ENCODE measurements at places on chromosomes 4 and X. TPM values are rescaled to one million over a fixed set of nuclear protein-coding genes. Genes with fewer than 3 reads are reported as not detected.
A peak's percentile ranks its signal among the peaks of the same experiment; 100 is the strongest.

The BTC gene
- total RNA-seq: 0.20 TPM

The UGT2B17 gene
- total RNA-seq: not detected

The ART3 gene
- not detected for total RNA-seq

DNA sequence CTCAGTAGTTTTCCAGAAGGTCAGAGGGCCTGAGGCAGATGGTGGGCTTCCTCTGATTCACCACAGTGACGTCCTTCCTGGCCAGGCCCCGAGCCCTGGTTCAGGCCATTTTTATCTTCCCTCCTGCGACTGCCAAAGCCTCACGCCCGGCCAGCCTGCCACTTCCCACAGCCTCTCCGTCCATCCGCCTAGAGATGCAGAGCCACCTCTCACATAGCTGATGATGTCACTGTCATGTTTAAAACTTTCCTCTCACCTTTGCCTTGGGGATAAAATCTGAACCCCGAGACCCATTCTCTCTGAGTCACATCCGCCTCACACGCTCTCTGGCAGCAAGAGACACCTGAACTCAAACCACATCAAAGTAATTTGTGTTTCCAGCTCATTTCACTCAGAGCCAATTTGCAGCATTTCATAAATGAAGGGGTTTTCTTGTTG is 175.3 kb downstream of the QDPR start:
- peak; percentile 75 for DNase-seq

The DMRTC1 gene
- total RNA-seq: not detected

The DRP2 gene
- total RNA-seq: 0.12 TPM

DNA sequence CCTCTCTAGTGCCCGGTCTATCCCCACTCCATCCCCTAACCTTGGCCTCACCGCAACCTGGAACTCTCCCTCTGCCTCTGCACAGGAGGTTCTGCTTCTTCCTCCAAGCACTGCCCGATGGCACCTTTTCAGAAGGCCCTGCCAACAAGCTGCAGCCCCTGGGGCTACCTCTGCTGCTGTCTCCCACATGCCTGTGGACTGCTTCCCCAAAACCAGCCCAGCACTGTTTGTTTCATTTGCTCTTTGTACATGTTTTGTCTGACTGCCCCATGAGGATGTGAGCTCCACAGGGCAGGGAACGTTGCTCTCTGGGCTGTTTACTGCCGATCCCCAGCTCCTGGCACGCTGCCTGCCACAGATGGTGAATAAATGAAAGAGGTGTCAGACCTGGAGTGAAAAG is 85.4 kb downstream of the INTS6L start:
- no peak for DNase-seq

DNA sequence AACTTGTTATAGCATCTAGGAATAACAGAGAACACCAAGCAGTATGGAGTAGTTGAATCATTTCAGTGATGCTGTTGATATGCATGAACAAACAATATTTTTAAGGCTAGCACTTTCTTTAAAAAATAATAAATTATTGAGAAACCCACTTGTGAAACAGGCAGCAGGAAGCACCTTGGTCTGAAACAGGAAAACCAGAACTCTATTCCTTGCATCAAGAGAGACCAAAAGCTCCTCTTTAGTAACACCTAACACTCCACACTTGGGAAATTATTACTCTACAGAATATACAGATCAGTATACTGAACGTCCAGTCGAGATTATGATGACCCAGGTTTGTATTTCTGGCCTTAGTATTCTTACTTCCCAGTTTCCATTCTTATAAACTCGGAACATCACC is 129.0 kb downstream of the ARAP2 start:
- DNase-seq: no peak

GRCh38 chrX:29947225-29947624 is 268.1 kb upstream of the MAGEB2 start:
- no peak for DNase-seq

DNA sequence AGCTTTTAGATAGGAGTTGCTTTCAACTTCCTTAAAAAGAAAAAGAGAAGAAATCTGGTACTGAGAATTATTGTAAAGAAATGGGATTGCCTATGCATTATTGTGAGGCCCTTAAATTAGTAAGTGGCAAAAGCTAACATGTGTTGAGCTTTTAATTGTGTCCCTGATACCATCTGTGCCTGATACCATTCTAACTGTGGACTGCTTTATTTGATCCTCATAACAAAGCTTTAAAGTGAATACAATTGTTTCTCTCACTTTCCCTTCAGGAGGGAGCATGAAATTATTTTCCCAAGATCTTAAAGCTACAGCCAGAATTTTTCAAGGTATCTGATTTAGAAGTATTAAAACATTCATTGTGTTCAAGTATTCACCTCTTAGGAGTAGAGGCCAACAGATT is 9.9 kb downstream of the KCTD8 start:
- no peak for DNase-seq

DNA sequence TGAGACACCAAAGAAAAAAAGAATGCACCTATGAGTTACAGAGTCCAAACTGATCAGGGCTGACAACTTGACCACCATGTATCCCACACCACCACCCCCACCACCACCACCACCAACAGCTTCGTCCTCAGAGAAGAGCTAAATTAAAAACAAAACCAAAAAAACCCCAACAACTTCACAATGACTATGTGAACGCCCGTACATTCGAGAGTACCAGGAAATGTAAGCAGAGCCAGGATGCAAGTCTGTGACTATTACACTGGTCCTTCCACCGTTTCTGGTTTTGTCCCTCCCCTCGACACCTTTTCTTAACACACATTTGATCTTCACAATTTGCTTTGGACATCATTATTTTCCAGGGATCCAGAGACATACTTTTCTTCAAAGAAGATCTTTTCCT is 51.0 kb downstream of the WFS1 start:
- DNase-seq: no peak

DNA sequence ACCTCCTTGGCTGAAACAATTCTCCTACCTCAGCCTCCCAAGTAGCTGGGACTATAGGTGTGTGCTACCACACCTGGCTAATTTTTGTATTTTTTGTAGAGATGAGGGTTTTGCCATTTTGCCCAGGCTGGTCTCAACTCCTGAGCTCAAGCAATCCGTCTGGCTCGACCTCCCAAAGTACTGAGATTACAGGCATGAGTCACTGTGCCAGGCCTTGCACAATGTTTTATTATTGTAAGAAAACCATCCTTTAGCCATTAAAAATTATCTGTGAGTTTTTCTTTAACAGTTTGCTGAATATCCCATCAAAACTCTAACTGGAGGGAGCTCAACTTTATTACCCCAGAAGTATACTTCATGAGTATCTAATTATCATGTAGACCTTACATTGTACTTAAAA is 900.3 kb downstream of the PCDH7 start:
- no peak for DNase-seq

The NR3C2 gene
- not detected for total RNA-seq

GRCh38 chr4:156738766-156739165 is 232.8 kb downstream of the PDGFC start:
- no peak for DNase-seq

GRCh38 chr4:184409502-184409901 is 64.8 kb downstream of the IRF2 start:
- no peak for DNase-seq

- DNase-seq: peak; percentile 5
Measured at GRCh38 chrX:135893294-135893817, at the start of the genes CT45A10 and SAGE1. Gene CT45A10, minus strand, starts transcription at chrX:135893444. Its CDS starts 8,100 bp downstream, at chrX:135885344. Gene SAGE1, plus strand, starts transcription at chrX:135893716. Its CDS starts 2,527 bp downstream, at chrX:135896243.

The CLDN34 gene
- total RNA-seq: 0.29 TPM

- peak; percentile 63 for DNase-seq
Measured at GRCh38 chrX:65607070-65607742, 60.2 kb upstream of the MSN start.

- no peak for DNase-seq
Measured at GRCh38 chrX:23136816-23137215, 137.1 kb downstream of the DDX53 start.

DNA sequence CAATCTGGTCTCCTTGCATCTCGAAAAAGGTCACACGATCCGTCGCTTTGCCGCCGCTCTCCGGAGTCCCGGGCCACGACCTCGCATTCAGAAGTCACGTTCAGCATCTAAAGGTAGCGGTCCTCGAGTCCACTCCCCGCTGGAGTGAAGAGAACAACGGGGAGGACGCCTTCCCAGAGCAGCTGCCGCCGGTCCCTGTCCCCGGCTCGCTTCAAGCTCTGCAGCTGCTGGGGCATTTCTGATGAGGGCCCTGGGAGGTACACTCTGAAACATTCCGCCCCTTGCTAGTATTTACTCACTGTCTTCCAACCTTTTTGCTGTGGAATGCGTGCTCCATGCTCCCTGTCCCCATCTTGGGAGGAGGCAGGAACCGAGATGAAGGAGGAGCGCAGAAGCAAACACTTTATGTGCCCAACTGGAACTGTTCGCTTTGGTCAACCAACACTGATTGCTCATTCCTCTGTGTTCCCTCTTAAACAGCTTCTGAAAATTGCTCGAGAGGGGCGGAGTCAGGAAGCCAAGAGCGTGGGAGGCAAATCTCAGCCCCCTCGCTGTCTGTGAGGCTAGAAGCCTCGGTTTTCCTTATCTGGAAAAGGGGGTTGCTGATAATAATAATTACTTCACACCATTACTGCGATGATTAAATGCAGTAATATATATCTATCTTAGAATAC is 6.4 kb upstream of the VAMP7 start:
- DNase-seq: no peak

- DNase-seq: no peak
Measured at GRCh38 chr4:179678093-179678814, 2236.0 kb upstream of the AGA start.

The ZNF141 gene
- 8.8 TPM for total RNA-seq

DNA sequence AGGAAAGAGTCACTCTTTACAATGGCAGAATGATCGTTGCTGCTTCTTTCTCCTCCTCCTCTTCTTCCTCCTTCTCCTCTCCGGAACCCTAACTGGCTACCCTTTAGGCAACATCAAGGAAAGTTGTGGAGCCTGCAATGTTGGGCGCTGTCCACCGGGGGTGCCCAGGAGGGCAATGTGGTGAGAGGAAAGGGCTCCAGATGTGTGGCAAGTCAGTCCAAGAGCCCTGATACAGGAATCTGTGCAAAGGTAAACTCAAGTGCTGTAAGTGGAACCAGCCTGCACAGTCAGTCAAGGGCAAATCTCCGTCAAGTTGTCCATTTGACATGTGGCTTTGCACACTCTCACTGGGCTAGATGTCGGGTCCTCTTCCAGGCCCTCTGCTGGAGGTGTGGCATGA is 2.8 kb downstream of the RTL5 start:
- peak; percentile 18 for DNase-seq

GRCh38 chr4:185219551-185220344 is 10.3 kb downstream of the SNX25 start:
- DNase-seq: peak; percentile 79

GRCh38 chr4:73223258-73223650 is 35.3 kb downstream of the ANKRD17 start:
- no peak for DNase-seq

DNA sequence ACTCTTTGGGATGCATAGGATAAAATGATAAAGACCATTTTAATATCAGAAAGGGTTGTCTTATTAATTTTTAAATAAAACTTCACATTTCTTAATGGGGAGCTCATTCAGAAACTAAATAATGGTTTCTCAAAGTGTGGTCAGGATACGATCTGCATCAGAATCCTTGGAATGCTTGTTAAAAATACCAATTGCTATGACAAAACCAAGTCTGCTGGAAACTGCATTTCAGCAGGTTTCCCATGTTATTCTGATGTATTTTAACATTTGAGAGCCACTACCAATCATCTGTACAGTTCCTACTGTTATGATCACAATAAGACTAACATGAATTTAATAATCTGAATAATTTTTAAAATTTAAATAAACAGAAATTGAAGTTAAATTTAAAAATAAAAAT is 115.1 kb downstream of the SOWAHB start:
- peak; percentile 70 for DNase-seq

GRCh38 chr4:79492148-79492547 is 84.1 kb upstream of the GK2 start:
- DNase-seq: no peak

The GAGE12H gene
- not detected for total RNA-seq

DNA sequence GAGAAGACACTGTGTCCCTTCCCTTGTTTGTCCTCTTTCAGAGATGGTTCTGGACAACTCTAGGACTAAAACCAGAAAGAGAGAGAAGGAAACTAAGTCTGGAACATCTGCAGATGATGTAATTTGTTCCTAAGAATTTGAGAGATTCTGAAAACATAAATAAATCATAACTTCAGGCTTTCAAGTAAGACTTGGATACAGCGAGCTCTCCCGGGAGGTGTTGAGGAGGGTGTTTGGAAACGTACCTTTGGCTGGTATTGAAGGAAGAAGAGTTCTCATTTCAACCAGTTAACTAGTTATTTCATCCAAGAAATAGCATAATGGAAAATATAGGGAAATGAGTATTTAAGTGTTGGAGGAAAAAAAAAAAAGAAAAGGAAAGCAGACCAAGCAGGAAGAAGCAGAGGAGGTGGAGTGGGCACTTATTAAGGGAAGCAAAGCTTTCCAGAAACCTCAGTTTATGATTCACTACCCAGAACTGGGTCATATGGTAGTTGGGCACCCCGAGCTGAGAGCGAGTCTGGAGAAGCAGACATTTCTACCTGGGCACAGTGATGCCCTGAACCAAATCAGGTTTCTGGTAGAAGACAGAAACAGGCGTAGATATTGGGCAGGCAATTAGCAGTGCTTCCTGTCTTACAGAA is 26.9 kb downstream of the CCNG2 start:
- DNase-seq: no peak
